ENCODE measurements at places on chromosomes 5 and 9.

- no peak for ATAC-seq
Measured at GRCh38 chr5:84597904-84598303, 213.2 kb upstream of the EDIL3 start.

DNA sequence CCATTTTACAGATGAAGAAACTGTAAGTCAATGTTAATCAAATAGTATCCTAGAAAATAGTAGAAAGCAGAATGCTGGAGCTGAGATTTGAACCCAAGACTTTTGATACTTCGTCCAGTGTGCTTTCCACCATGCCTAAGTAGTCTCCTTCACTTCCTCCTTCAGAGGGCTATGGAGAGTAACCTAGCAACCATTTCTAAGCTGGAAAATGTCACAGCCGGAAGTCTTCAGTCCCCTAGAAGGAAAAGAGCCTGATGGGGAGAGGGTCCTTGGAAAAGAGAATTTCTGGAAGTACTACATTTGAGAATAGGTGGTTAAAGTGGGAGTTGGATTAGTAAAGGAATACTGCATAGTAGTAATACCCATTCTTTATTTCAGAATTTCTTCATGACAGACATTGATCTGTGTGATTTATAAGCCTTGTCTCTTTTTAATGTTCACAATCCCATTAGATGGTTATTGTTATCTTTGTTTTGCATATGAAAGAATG is 32.7 kb downstream of the PCDHAC2 start:
- no peak for ATAC-seq

DNA sequence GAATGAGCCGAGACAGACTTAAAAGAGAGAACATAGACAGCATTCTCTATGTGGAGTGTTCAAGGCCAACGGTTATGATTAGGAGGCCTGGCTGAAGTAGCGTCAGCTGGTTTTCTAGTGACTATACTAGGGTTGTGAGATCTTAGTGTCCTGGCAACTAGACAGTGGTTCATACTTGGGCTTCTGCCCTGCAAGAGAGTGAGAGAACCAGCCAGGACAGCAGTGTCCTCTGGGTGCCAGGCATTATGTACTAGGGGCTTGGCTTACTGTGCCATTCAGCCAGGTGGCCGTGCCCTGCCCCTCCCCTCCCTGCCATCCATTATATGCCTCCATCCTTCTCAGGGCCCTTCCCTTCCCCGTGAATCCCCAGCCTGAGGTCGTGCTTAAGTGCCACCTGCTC is 56.8 kb downstream of the TRIO start:
- no peak for ATAC-seq

DNA sequence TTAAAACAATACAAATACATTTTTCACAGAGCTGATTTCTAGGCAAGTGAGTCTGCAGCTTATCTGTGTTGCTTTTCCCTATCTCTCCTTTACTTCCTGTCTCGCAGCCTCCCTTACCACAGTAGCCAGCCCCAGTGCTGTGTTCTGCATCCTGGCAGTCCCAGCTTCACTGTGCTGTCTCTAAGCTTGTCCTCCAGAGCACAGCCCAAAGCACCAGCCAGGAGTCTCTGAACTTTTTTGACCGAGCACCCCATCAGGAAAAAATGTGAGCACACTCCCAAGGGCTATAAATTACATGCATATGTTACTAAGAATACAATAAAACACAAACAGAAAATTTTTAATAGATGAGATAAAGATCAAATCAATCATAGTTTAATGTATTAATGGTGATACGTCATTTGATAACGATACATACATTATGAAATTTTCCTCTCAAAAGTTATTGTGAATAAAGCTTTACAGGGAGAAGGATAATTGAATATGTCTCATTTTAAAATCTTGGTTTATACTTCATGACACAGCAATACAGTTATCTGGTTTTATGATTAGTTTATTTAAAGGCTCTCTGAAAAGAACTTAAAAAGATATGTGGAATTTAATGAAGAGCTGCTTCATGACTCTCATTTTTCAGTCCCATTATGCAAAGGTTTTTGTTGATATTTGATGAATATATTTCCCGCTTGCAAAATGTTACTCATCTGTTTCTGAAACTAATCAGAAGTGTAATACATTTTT is 7.3 kb upstream of the RHOBTB3 start:
- ATAC-seq, result no peak

DNA sequence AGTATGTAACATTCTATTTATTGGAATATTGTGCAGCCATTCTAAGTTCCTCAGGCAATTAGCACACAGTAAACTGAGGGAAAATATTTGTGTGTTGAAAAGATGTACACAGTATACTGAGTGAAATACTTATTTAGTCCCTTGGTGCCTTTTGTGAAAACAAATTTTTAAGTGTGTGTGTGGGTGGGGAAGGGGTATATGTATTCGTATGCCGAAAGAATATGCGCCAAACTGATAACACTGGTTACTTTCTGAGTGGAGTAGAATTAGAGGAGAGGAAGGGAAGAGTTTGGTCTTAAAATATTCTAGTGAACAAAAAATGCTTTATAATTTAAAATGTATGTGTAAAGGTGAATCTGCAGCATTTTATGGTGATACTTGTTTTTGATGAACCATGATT is 3.1 kb downstream of the DCP2 start:
- no peak for ATAC-seq

DNA sequence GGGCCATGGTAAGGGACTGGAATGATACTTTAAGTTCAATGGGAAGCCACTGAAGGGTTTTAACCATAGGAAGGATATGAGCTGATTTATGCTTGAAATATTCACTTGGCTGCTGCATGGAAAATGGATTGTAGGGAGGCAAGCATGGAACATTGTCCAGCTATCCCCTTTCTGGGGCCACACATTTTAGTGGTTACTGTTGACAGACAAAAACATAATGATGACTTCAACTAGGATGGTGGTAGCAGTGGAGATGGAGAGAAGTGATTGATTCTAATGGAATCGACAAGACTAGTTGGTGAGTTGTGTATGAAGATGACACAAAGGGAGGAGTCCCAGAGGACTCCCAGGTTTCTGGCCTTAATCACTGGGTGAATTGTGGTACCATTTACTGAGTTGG is 6.2 kb upstream of the FCHSD1 start:
- no peak for ATAC-seq

- no peak for ATAC-seq
Measured at GRCh38 chr5:134073404-134073803, 41.1 kb upstream of the TCF7 start.

DNA sequence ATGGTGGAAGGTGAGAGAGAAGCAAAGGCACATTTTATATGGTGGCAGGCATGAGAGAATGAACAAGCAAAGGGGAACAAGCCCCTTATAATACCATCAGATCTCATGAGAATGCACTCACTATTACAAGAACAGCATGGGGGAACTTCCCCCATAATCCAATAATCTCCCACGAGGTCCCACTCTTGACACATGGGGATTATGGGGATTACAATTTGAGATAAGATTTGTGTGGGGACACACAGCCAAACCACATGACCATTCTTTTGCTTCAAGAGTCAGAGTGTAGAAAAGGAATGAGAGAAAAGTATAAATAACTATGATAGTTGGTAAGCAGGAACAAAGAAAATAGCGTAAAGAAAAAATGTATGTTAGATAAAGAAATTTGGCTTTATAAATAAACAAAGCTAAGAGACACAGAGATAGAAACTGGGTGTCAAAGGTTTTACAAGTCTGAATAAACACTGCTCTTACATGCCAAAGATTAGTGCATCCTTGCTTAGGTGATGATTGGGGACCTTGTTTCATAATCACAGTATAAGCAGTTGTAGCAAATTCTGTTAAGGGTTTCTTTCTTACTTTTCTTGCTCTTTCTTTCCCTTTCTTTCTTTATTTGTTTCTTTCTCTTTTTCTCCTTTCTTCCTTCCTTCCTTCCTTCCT is 91.9 kb upstream of the PAPPA start:
- ATAC-seq, result no peak

DNA sequence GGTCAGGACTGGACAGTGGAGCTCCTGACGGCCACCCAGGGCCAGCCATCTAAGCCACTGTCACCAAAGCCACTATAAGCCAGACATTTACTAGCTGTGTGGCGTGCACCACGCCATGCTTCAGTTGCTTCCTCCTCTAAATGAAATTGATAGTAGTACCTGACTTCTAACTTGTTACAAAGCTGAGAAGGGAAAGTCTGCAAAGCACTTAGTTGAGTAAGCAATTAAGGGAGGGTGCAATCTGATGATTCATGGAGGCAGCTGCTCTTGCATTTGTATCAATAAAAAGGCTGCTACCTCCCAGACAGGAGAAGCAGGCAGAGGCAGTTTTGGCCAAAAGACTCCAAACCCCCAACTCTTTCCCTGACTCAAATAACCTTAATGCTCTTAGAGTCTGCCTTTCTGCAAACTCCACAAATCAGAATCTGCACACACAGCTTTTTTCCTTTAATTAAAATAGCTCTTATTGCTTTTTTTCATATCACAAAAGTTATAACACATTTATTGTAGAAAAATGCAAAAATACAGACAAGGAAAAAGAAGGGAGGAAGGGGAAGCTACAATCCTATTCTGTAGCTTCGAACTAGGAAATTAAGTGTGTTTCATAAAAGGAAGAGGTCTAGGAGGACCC is 19.3 kb upstream of the RAPGEF1 start:
- ATAC-seq, result peak; percentile 50

- ATAC-seq, result no peak
Measured at GRCh38 chr9:112445196-112445595, 41.4 kb upstream of the KIAA1958 start.

Data from esophagus mucosa (tissue), 1 donor.